ENCODE measurements at places on chromosomes 6 and 20.

GRCh38 chr6:2187826-2188225 is 57.6 kb downstream of the GMDS start:
- DNase-seq, result no peak

DNA sequence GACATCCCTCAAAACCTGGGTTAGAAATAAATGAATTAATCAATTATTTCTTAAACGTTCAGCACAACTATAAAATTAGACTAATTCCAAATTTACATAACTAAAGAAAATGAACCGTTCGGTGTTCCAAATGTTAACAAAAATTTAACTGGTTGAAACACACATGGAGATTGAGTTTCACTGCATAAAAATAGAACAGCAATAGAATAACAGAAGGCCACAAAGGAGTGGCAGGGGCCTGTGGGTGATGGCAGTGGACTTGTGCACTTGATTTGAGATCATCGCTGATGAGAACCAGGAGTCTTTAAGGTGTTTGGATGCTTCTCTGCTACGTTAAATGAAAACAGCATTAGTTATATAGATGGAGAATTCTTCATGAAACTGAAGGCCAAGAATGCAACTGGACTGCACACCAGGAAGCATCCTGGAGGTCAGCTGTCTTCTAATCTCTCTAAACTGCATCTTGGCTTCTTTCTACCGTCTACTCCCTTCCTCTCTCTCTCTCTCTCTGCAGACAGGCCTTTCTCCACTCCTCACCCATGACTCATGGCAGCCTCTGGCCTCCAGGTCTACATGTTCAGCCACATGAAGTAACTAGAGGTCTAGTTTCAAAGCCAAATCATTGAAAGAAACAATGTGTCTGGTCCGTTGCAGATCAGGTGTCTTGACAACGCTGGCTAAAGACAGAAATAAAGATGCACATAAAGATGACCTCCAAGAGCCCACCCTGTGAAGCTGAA is 111.3 kb downstream of the SIM1 start:
- no peak for DNase-seq

DNA sequence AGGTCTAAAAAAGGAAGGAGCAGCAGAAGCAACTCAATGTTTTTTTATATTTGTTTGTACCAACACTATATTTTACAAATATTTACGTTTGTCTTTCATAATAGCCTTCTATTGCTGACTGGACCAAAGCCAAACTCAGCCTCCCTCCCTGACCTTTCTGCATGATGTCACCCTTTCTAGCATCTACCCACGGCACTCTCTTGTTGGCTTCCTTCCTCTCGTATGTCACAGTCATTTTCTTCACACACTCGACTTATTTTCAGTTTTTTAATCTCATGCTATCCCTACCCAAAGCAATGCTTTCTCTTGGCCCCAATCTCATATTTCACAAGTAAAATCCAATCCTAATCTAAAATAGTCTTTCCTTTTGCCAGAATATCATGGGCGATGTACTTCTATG is 16.3 kb upstream of the FAM8A1 start:
- no peak for DNase-seq

DNA sequence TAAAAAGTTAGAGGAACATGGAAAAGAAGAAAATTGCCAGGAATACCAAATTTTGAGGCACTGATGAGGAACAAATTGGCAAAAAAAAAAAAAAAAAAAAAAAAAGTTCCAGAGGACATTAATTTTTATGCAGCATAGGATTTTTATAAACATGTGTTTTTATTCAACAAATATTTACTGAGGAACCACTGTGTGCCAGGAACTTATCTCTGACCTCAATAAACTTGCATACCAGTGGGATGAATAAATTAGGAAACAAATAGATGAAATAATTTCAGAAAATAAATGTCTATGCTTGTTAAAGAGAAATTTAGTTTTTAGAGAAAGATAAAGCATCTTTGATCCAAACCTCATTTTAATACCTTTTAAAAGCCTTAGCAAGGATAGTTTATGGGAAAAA is 175.1 kb downstream of the PDE10A start:
- no peak for DNase-seq

- peak; percentile 9 for DNase-seq
Measured at GRCh38 chr20:2871661-2872458, 1.4 kb upstream of the PTPRA start.

GRCh38 chr20:34703424-34704176 is 544 bp upstream of the TP53INP2 start:
- no peak for DNase-seq

DNA sequence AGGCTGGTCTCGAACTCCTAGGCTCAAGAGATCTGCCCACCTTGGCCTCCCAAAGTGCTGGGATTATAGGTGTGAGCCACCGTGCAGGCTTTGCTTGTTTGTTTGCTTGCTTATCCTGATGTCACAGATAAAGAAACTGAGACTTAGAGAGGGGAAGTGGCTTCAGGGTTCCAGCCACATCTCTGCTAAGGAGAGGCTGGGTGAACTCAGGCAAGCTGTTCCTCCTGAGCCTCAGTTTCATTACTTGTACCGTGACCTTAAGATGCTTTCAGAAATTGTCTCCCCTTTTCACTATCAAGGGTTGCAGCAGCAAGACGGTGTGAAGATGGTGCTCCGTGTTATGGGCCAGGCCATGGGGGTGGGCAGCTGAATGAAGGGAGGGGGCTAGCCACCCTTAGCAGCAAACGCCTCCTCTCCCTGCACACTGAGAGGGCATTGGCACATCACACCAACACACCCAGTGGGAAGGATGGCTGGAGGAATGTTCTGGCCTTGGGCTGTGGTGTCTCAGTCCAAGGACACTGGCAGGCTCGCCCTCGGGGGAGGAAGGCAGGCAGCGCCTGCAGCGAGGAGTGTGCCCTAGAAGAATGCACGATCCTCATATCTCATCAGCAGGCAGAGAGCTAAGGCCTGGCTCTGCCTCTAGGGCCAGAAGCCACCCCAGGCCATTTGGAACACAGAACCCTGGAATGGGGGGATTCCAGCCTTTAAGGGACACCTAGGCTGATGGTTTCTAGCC is 48.2 kb upstream of the TLDC2 start:
- DNase-seq, result no peak

DNA sequence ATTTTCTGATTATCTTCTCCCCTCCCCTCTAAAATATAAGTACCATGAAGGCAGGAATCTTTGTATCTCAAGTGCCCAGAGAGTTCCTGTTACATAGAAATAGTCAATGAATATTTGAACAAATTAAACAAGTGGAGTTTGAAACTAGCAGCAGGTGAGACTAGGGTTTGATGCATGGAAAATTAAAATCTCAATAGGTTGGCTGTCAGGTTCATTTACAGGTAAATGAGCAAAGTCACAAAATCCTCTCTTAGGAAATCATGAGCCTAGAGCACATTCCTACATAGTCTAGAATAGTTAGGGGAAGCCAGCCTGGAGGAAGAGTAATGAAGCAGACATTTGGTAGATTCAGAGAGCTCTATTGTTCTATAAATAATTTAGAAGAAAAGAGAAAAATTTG is 140.4 kb downstream of the HS3ST5 start:
- no peak for DNase-seq

GRCh38 chr6:7267466-7268091 is 45.4 kb downstream of the SSR1 start:
- DNase-seq, result no peak

- DNase-seq, result no peak
Measured at GRCh38 chr20:35432430-35432735, 5.6 kb downstream of the GDF5 start.

GRCh38 chr6:70586114-70586513 is 19.4 kb downstream of the SDHAF4 start:
- no peak for DNase-seq

GRCh38 chr6:150058986-150059385 is 9.9 kb downstream of the ULBP3 start:
- no peak for DNase-seq

DNA sequence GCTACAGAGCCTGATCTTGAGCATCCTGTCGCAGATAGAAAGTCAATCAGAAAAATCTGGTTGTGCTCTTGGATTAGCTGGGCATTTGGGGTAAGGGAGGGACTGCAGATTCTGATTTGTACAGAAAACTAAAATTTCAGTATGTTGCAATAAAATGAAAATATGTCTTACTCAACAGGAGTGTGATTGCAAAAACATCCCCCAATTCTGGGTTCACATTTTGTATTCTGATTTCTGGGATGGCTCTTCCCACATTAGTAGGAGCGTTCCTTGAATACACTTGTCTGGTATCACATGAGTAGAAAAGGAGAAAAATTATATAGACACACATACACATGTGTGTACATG is 40.5 kb downstream of the PANK2 start:
- DNase-seq, result no peak

- no peak for DNase-seq
Measured at GRCh38 chr6:161660666-161661571, 387.1 kb upstream of the AGPAT4 start.

DNA sequence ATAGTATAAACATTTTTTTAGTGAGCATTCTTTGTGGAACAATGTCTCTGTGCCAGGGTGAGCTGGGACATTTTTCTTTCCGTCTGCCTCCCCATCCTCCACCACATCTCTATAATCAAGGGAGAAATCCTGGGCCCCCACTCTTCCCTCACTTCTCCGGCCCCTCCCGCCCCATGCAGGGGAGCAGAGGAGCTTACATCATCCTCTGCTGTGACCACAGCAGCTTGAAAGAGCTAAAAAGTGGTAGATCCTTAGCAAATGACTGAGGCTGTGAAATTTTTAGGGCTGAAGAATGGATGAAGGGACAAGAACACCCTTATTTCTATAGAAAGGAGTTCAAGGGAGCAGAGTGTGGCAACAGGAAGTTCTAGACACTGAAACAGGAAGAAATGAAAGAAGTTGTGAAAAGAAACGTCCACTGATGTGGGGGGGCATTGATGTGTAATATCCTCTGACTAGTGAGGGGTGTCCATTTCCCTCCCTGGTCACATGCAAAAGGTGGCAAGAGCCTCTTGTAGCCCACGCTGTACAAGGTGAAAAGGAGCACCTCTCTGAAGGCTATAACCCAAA is 380.3 kb upstream of the JARID2 start:
- no peak for DNase-seq

- DNase-seq, result no peak
Measured at GRCh38 chr6:136752554-136752953, 39.7 kb downstream of the MAP3K5 start.

- DNase-seq, result no peak
Measured at GRCh38 chr6:17281497-17282481, 628 bp downstream of the RBM24 start.

GRCh38 chr20:32526541-32526940 is 58.6 kb downstream of the NOL4L start:
- no peak for DNase-seq

GRCh38 chr6:111585974-111586315 is 19.7 kb downstream of the TRAF3IP2 start:
- DNase-seq, result no peak

DNA sequence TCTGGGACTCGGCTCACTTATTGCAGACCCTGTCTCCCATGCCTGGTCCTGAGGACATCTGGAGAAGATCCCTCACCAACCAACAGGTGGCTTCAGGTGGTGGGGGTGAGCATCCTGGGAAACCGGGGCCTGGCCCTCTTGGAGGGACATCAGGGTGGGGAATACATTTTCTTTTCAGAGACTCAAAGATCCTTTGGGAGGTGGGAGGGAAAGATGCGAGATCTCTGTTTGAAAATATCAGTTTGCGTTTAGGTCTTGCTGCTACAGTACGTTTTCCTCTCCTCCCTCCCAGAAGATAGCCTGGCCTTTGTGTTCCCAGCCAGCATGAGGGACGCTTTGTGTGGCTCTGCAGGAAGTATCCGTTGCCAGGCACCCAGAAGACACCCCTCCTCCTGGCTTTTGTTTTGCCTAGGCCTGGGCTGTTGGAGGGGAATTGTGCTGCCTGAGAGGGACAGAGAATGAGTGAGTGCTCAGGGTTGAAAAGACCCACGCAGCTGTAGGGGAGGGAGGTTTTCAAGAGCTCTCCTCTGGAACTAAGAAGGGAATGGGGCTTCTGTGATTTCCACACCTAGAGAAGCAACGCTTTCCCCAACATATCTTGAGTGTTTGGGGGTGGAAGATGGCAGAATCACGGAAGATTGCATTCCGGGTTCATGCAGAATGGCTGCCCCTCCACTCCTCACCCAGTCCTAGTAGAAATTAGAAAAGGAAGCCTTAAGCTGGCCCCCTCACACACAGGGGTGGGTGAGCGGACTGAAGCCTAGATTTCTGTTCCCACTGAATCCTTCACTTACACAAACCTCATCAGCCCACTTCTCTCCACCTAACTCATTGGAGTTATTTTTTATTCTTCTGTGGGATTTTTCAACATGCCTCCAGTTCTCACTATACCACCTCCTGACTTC is 22.0 kb upstream of the SLC2A12 start:
- DNase-seq, result no peak

GRCh38 chr6:43924222-43924702 is 154.3 kb downstream of the VEGFA start:
- DNase-seq, result peak; percentile 6

GRCh38 chr6:36577301-36577700 is 16.9 kb upstream of the SRSF3 start:
- no peak for DNase-seq

DNA sequence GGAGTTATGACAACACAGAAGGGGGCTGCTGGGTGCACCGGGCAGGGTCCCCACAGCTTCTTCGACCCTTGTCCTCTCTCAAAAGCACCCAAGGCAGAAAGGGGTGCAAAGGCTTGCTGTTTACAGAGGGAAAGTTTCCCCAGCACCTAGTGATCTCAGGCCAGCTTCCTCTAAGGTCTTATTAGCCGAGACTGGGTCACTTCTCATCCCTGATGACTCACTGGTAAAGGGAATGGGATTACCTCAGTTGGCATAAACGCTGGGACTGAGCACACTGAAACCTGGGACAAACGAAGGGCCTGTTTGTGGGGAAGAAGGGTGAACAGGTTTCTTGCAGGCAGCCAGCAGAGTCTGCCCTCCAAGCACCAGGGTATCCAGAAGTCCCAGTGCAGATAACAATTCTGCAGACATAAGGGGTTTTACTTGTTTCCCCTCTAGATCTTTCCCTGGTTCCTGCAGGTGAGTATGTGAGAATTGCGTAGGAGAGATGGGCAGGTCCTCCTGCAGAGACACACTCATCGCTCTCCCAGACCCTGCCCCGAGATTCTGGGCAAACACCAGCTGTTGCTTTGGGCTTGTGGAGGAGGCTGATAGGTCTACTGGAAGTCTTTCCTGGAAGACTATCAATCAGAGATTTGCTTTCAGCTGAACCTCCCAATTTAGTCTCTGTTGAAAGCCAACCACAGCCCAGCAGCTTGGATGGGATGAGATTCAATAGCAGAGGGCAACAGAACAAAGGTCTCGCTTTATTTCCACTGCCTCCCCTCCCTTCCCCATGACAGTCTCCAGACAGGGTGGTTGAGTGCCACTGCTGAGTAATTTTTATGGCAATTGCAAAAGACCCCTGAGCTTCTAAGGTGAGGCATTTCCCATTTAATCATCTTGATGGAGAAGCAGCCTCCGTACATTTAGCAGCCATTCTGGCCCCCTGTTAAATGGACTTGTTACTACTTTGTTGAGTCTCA is 25.7 kb downstream of the KCNG1 start:
- DNase-seq, result no peak

- no peak for DNase-seq
Measured at GRCh38 chr6:7559196-7559595, 17.7 kb downstream of the DSP start.

GRCh38 chr6:29830409-29830808 is 2.8 kb downstream of the HLA-G start:
- no peak for DNase-seq
